Stomach (tissue), 19 donors: ENCODE measurements at places on chromosomes 11 and 22.

DNA sequence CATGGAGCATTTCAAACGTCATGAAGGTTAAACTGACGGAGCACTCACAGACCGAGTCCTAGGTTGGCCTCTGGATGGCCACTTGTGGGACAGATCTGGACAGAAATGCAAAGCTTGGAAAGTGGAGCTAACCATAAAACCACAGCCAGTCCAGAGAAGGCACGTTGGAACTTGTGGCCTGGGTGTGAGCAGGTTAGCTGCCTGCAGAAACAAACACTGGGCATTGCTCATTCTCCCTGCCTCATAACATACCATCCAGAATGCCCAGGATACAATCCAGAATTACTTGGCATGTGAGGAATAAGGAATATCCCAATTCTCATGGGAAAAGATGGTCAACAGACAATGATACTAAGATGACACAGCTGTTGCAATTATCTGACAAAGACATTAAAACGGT lies 1005.0 kb downstream of the TBC1D22A start:
- DNase-seq = no peak

DNA sequence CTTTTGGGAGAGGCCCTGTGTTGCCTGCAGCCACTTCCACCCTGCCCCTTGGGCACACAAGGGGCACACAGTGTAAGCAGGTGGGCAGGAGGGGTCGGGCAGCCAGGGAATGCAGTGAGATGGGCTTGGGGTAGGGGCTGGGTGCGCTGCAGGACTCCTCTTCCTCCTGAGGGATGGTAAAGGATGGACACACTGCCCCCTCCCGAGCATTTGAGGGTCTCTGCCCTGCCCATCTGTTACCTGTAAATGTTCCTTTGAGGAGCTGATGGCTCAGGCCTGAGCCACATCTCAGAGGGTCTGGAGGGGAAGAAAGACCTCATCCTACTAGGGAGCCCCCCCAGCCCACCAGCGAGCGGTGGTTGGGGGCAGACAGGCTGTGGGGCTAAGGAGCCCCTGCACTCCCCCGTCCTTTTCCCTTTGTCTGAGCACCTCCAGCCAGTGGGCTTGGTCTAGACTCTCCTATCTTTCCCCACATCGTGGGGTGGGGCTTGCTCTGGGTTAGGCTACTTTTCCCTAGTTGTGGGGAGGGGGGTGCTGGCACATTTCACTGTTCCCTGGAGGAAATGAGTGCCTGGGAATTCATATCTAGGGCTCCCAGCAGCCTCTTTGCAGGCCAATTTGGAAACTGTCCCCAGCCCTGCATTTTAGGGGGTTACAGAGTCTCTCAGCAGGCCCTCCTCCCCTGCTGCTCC lies 1.7 kb upstream of the TSSC4 start:
- no peak for DNase-seq

DNA sequence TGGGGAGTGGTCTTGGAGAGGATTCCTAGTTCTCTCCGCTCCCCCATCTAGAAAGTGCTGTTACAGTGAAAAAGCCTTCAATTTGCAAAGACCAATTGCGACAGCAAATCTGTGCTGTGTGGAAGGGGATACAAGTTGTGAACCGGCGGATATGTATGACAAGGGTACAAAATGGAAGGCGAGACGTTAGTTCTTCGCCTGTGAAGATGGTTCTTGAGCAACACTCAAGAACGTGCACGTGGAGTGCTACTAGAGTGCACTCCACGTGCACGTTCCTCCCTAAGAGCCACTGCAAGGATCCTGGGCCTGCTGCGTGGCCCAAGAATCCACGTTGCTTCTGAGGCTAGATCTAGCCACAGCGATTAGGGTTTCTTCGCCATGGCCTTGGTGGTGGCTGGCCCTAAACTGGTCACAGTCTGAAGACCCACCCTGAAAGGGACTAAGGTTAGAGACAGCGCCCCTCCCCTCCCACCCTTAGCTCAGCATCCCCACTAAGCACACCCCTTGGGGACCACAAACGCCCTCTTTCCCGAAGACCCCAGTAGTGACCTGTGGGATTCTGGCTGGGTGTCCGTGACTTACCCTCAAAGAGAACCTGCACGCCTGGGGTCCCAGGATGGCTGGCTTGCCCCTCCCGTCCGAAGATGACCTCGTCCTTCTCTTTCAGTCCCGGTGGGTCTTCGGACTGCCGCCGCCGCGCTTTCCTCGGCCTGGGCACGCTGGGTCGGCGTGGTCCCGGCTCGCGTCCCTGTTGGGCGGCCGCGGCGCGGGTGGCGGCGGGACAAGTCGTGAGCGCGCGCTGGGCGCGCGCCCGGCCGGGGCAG lies 519 bp upstream of the PDE3B start:
- DNase-seq = no peak

- no peak for DNase-seq
These were observed 23.7 kb upstream of the RFPL3 start for GRCh38 chr22:32333769-32334659.

DNA sequence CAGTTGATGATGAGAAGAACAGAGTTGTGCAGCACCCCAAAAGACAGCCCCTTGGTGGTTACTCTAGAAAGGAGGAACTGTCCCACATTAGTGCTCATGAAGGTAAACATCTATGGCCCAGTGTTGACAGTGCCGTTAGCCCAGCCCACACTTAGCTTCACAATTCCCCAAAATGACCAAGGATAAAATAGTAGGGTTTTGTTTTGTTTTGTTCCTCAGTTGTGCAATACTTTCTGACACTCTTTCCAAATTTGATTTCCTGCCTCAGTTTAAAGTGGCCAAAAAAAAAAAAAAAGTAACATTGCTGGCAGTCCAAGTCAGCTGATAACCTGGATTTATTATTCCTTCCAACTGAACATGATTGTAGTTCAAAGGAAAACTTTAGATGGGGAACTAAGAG lies 269.4 kb downstream of the TMEM135 start:
- no peak for DNase-seq

- no peak for DNase-seq
These were observed 591.2 kb downstream of the OPCML start for GRCh38 chr11:132941024-132941646.

DNA sequence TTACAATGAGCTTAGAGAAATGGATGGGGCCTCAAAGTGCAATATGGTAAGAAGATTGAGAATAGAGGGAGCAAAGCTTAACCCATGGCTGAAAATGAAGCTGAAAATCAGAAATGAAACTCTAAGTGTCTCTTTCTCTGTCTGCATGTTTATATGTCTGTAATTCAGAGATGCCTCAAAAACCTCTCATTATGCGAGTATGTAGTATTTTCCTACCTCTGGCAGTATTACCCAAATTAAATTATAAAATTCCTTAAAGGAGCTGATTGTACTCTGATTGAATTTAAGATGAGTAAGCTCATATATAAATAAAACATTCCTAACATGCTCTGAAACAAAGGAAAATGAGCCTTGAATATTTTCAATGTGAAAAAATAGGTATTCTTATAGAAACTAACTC lies 39.8 kb upstream of the PRSS23 start:
- DNase-seq = no peak

- no peak for DNase-seq
These were observed 962.3 kb upstream of the RAG2 start for GRCh38 chr11:37560346-37560745.

- no peak for DNase-seq
These were observed 12.7 kb upstream of the CPT1A start for GRCh38 chr11:68854273-68854958.

GRCh38 chr11:88171982-88172381 lies 3.3 kb downstream of the RAB38 start:
- DNase-seq = no peak

DNA sequence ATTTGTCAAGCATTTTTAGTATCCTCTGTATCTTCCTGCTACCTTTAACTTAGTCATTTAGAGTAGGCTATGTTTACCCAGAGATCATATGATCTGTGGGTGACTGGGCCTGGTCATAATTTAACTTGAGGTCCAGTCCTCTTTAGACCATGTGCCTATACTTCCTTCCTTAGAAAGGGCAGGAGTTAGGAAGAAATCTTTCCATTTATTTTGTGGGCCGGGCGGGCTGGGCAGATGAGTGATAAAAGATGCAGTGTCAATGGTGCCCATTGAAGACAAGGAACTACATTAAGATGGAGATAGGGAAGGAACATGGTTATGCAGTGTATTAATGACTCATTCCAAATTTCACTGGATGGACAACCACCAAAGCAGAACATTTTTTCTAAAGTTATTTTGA lies 30.9 kb upstream of the PDE3B start:
- DNase-seq = no peak

DNA sequence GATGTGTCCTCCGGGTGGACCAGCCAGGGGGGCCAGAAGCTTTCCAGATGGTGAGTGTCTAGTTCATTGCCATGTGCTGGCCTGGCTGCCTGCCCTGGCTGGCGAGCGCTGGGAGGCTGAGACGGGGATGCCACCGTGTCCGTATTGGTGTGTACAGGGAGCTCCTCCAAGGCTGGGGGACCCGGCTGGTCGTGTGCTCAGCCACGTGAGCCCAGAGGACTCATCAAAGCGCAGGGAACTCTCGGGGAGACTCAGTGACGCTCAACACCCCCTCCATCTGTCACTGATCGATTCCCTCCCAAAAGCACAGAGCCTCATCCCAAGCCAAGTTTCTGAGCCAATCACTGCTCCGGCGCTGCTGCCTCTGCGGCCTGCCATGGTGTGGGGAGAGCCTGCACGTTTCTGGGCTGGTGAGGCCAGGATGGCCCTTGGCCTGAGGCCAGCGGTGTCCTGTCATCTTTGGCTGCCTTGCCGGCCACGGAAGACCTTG lies 423.7 kb downstream of the SHANK2 start:
- peak; percentile 70 for DNase-seq

GRCh38 chr11:33695051-33695566 lies 5.5 kb downstream of the C11orf91 start:
- DNase-seq = peak; percentile 82

DNA sequence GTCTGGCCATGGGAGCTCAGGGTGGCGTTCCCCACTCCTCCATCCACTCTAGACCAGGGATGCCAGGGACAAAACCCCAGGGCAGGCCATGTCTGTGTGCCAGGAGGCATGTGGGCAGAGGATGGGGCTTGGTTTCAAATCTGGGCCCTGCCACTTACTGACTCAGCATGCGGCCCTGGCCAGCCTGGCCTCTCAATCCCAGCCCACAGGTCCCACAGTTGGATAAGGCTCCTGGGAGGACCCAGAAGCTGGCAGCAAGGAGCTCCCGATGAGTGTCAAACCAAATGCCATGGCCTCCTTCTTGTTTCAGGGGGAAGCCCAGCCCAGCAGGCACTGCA lies 1290.4 kb downstream of the BRD1 start:
- no peak for DNase-seq

- DNase-seq = peak; percentile 74
These were observed 69.1 kb downstream of the CTTN start for GRCh38 chr11:70467201-70468085.

GRCh38 chr11:79431535-79431934 lies 9.3 kb downstream of the TENM4 start:
- DNase-seq = no peak

GRCh38 chr11:1879941-1880720 lies 11.6 kb downstream of the PRR33 start:
- DNase-seq = peak; percentile 80

GRCh38 chr22:32680277-32680676 lies 121.2 kb upstream of the TIMP3 start:
- DNase-seq = no peak

- no peak for DNase-seq
These were observed 2.9 kb downstream of the SPINDOC start for GRCh38 chr11:63816166-63816565.

- DNase-seq = no peak
These were observed 192.1 kb downstream of the LUZP2 start for GRCh38 chr11:24688981-24689380.

DNA sequence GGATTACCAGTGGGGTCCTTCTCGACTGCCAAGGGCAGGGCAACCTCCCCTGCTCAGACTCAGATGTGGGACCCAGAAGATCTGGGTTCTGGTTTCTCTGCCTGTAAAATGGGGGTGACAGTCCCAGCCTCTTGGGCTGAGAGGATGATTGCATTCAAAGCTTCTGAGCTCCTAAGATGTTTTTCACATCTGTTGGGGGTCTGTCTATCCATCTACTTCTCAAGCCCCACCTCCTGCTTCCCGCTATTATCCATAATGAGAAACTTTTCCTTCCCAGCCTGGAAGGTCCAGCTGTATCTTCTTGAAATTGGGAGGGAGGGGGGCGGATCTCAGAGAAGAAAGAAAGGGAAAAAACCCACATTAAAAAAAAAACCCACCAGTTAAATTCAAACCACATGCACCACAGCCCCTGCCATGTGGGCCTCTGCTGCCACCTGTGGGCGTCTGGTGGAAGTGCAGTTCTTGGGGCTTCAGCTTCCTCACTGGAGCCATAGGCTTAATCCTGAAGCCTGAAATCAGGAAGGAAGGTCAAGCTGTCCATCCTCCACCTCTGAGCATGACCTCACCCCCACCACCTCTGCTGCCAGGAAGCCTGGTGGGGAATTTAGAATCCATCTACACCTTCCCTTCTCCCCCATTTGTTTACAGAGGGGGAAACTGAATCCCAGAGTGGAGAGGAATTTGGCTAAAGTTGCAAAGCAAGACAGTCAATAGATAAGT lies 27.3 kb downstream of the ARHGEF17 start:
- peak; percentile 87 for DNase-seq

DNA sequence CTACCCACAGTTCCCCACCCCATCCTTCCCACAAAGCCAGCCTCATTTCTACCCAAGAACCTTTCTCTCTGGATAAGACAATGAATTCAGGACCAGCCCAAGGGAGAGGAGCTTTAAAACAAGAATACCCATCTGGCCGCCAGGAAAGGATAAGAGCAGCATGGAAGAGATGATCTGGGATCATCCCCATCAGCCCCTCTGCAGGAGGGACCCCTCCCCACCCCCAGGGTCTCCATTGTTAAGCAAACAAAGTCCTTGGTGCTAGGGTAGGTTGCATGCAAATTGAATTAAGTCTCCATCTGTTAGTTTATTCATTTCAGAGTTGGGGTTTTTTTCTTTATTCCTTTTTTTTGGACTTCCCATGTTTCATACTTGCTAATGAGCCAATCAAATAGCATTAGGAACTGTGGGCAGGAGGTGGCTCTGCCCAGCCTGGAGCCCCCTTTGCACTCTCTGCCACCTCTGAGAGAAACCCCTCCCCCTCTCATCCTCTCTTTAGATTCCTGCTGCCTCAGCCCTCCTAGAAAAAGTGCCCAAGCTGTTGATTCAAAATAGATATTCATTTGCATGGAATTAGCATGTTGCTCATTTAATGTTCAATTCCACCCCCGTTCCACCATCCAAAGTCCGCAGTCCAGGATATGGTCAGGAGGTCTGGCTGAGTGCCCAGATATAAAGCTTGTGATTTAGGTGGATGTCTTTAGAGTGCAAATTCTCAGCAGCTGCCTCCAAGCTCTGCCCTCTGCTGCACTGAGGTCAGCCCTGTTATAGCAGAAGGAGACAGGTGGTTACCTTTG lies 138.5 kb upstream of the NCAM1 start:
- peak; percentile 74 for DNase-seq

GRCh38 chr11:134815404-134815803 lies 403.4 kb upstream of the B3GAT1 start:
- DNase-seq = no peak

- no peak for DNase-seq
These were observed 743.4 kb downstream of the NELL1 start for GRCh38 chr11:21412652-21413383.

- no peak for DNase-seq
These were observed 30.3 kb downstream of the ELF5 start for GRCh38 chr11:34483106-34483874.

- DNase-seq = no peak
These were observed 90.3 kb upstream of the THY1 start for GRCh38 chr11:119513131-119513805.

GRCh38 chr11:106400949-106401570 lies 323.6 kb downstream of the AASDHPPT start:
- DNase-seq = no peak
